ENCODE measurements at places on chromosomes 7 and 10. TPM values are rescaled to one million over a fixed set of nuclear protein-coding genes. Genes with fewer than 3 reads are reported as not detected.

Gene KIFBP
- 45.0 TPM for total RNA-seq

Gene CADPS2
- 12.5 TPM for total RNA-seq

Gene ADRA2A
- total RNA-seq: 1.5 TPM

Gene AGAP3
- total RNA-seq: 52.2 TPM

Gene SEMA3E
- total RNA-seq: 1.5 TPM

Gene ATOH7
- under 0.01 TPM for total RNA-seq

Gene PRLHR
- total RNA-seq: not detected

Gene LBX1
- total RNA-seq: not detected

Gene CPA2
- not detected for total RNA-seq

Gene NUDT5
- total RNA-seq: 67.6 TPM

Gene ARHGEF35
- 0.73 TPM for total RNA-seq

Gene SORCS1
- not detected for total RNA-seq

Gene TNS3
- total RNA-seq: 5.9 TPM

Gene APBB1IP
- total RNA-seq: 12.9 TPM

Gene PRF1
- total RNA-seq: not detected

Gene CCDC3
- total RNA-seq: not detected

Gene HTR5A
- total RNA-seq: not detected

Gene IFIT1B
- total RNA-seq: not detected

Gene GRID1
- not detected for total RNA-seq

Gene ATXN7L1
- 11.4 TPM for total RNA-seq

Gene SCART1
- 1.6 TPM for total RNA-seq

Gene GNGT1
- not detected for total RNA-seq

Gene LANCL2
- total RNA-seq: 17.2 TPM

Gene DNAJB12
- 25.0 TPM for total RNA-seq

Gene ANKRD1
- total RNA-seq: not detected

Gene TMEM229A
- total RNA-seq: not detected

Gene CALHM1
- total RNA-seq: not detected

Gene FRMD4A
- total RNA-seq: 33.2 TPM

Gene ZNF853
- total RNA-seq: not detected

Gene CHN2
- 0.78 TPM for total RNA-seq

Gene CPN1
- not detected for total RNA-seq

Gene SORBS1
- total RNA-seq: 0.20 TPM

Gene BET1
- 18.7 TPM for total RNA-seq

Gene IFIT1
- 5.5 TPM for total RNA-seq

Gene FAM25G
- not detected for total RNA-seq

Gene NUDT13
- total RNA-seq: 2.9 TPM

Gene RELN
- 0.39 TPM for total RNA-seq

Gene SUN3
- not detected for total RNA-seq

Gene XRCC2
- total RNA-seq: 9.2 TPM
